ENCODE measurements at places on chromosomes 5 and 9.

- no peak for DNase-seq
These were observed 169.7 kb downstream of the MPDZ start for GRCh38 chr9:13109781-13110180.

- peak; percentile 53 for DNase-seq
These were observed 448 bp downstream of the RELL2 start for GRCh38 chr5:141637123-141637766.

GRCh38 chr5:157670662-157671591, at the start of gene C5orf52:
TSS of gene C5orf52 (plus strand) at chr5:157671533. CDS start at chr5:157671615, 82 bp downstream.
- no peak for DNase-seq

DNA sequence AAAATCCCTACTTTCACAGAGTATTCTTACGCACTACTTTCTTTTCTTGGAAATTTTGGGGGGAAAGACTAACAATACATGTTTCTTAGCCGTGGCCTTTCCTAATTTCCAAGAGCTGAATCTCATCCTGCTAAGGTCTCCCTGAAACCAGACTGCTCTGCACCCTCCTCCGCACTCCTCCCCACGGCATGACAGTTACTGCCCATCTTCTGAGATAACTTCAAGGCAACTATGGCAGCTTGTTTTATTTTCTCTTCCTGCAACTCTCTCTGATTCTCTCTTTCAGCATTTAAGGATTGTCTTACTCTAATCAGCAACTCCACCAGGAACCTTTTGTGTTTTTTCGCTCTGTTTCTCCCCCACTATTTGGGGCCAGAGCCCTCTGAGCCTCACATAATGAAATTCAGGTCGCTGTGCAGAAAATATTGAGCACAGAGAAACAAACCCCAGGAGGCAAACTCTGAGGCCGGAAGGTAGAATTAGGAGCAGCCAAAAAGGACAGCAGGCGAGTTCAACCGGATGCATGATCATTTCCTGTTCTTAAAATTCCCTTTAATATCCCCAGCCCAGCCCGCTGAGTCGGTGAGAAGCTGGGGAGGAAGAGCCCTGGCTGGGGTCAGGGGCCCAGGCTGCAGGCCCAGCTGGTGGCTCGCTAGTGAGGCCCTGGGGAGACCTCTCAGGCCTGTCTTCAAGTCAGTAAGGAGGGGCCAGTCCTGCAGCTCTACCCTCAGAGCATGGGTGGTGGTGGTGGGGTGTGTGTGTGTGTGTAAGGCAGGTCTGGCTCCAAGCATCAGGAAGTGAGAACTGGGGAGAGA, 213.6 kb upstream of the S1PR3 start:
- DNase-seq, result no peak

DNA sequence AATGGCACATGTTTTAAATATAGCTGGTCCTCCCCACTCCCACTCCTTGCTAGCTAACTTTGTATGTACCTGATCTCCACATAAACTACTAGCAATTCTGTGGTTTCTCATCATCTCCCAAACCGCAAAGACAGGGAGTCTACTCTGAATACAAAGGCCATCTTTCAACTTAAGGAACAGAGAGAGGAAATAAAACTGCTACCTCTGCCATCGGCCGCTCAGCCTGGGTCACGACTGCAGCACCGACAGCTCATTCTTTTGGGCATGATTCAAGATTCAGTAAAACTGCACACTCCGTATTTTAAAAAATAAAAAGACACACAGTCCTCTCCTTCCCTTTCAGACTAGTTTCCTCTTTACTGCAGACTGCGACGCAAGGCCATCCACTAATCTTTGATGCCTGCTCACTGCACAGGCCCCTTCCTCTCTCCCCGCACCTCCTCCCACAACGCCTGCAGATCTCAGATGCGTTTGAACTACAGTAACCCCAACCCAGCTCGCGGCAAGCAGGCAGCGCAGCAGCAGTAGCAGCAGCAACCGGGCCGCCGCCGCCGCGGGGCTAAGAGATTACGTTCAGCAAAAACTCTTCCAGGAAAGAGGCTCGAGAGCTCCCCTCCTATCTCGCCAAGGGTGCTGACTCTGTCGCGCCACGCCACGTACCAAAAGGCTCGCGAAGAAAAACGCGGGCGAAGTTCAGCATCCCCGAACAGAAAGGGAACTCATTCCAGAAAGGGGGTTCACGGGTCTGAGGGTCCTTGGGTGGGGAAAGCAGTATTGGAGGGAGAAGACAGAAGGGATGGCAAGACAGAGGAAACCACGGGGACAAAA, 1.5 kb downstream of the RNF145 start:
- peak; percentile 86 for DNase-seq

GRCh38 chr9:80690349-80690939, 998.9 kb downstream of the TLE1 start:
- no peak for DNase-seq

DNA sequence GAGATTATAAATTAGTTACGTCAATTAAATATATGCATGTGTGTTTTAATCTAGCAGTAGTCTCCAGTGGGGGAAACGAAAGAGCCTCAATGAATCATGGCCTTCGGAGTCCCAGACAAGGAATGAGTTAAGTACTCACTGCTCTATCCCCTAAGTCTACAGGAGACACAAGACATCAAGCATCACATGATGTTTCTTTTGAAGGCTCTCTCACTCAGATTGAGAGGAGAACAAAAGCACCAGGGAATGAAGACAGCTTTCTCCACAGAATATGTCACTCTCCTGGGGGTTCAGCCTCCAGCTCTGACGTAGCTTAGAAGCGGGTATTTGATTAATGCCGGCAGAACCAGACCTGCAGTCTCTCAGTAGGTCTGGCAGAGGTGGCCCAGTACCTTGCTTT, 381.4 kb downstream of the ACTL7B start:
- no peak for DNase-seq

GRCh38 chr5:147688656-147689356, 93.7 kb downstream of the JAKMIP2 start:
- no peak for DNase-seq

DNA sequence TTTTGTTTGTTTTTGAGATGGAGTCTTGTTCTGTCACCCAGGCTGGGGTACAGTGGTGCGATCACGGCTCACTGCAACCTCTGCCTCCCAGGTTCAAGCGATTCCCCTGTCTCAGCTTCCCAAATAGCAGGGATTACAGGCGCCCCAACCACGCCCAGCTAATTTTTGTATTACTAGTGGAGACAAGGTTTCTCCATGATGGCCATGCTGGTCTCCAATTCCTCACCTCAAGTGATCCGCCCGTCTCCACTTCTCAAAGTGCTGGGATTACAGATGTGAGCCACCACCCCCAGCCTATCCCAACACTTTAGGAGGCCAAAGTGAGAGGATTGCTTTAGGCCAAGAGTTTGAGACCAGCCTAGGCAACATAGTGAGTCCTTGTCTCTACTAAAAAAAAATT, 19.3 kb downstream of the SPZ1 start:
- DNase-seq, result no peak

- DNase-seq, result no peak
These were observed 207.2 kb downstream of the NFIB start for GRCh38 chr9:14106699-14107098.

DNA sequence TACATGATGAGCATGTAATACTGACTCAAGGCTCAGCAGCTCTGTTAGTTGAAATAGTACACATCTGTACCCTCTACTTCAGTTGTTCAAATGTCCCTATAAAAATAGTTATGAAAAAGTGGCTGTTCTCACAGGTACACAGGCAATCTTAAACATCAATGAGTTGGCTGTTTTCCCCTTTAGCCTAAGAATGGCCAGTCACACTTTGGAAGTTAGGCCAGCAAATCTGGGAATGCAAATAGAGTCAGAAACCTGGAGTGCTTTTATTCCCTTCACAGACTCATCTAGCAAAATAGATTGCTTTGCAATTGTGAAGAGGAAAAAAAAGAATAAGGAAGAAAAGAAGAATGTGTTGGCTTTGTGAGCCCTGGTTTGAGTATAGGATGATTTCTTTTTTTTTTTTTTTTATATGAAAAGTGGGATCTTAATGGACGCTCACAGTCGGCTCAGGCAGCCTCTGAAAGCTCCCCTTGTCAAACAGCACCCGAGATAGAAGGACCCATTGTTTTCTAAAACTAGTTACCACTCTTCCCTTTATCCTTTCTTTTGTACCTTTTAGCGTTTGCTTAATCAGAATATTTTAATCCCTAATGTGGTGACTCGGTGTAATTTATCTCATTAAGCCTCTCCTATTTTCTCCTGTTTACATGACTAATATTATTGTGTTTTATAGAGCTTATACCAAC, 27.9 kb upstream of the TLE1 start:
- DNase-seq, result no peak

DNA sequence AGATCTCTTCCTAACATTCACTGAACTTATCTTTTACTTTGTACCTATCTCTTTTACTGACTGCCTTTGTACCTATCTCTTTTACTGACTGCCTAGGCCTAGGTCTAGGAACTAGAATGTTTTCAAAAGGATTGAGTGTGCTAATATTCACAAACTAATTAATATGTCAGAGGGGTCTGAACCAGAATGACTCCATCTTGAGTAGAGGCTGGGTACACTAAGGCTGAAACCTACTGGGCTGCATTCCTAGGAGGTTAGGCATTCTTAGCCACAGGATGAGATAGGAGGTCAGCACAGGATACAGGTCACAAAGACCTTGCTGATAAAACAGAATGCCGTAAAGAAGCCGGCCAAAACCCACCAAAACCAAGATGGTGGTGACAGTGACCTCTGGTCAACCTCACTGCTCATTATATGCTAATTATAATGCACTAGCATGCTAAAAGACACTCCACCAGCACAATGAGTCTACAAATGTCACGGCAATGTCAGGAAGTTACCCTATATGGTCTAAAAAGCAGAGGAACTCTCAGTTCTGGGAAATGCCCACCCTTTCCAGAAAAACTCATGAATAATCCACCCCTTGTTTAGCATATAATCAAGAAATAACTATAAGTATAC, 2.5 kb upstream of the RHOBTB3 start:
- DNase-seq, result peak; percentile 18

DNA sequence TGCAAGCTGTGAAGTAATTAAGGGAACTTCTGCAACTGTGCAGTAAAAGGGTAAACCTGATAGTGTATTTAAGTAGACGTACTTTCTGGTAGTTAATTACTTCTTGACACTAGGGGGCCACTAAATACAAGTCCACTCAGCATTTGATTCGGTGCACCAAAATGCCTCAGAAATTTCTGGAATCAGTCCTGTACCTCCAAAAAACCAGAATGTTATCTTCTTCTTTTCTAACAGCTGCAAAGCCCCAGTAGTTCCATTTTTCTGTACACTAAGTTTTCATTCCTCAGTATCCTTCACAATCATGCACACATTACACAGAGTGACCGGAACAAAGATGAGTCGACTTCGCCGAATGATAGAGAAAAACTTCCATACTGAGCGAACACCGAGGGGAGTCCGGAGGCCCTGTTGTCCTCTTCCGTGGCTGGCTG, 484 bp downstream of the GFM2 start:
- DNase-seq, result peak; percentile 69

DNA sequence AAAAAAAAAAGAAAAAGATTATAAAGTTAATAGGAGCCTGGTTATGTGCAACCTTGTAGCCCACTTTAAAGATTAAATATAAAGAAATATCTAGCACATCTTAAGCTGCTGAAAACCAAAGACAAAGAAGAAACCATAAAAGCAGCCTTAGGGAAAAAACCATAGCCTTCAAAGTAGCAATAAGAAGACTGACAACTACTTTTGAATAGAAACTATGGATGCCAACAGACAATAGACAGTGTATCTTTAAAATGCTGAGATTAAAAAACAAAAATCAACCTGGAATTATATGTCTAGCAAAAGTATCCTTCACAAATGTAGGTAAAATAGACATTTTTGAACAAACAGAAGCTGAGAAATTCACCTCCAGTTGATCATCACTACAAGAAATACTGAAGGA, 3.4 kb upstream of the KIF12 start:
- DNase-seq, result no peak
